Naive B cell (primary cell): ENCODE measurements at places on chromosomes 1 and 21. TPM values are rescaled to one million over a fixed set of nuclear protein-coding genes. Genes with fewer than 3 reads are reported as not detected.
A peak's percentile ranks its signal among the peaks of the same experiment; 100 is the strongest.

DNA sequence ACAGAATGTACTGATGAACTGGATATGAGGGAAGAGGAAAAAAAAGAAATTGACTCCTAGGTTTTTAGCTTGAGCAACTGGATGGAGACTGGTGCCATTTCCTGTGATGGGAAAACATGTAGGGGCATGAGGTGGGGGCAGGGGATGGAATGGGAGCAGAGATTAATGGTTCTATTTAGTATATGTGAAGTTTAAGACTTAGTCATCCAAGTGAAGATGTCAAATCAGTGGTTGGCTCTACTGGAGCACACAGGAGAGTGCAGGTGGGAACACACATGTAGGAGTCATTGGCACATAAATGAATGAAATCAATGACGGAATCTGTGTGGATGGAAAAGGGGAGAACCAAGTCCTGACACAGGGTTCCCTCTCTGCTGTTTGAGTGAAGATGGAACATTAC lies 224.4 kb upstream of the COA6 start:
- DNase-seq, result no peak

DNA sequence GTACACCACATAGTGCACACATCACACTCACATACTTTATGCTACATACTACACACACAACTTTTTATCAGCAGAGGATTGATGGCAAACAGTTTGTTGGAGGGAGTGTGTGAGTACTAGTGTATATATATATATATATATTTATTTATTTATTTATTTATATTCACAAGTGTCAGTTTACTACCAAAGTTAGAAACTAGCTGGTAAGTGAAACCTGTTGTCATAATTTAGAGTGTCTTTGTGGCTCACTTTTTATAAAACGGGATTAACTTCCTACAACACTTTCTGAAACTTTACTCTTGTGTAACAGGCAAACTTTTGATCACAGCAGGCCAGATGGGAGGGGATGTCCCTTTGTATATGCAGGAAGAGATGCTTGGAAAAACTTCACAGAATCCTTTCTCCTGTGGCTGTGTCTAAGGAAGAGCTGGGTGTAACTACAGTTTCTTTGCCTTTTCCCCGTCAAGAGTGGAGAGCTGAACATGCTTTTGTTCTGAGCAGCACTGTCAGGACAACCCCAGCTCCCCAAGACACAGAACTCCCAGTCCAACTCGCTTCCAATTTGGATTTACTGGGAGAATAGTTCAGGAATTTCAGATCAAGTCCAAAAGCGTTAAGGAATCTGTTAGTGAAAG lies 1.9 kb upstream of the SAMD13 start:
- DNase-seq, result no peak

GRCh38 chr21:29601047-29601446 lies 302.3 kb downstream of the BACH1 start:
- DNase-seq, result no peak

DNA sequence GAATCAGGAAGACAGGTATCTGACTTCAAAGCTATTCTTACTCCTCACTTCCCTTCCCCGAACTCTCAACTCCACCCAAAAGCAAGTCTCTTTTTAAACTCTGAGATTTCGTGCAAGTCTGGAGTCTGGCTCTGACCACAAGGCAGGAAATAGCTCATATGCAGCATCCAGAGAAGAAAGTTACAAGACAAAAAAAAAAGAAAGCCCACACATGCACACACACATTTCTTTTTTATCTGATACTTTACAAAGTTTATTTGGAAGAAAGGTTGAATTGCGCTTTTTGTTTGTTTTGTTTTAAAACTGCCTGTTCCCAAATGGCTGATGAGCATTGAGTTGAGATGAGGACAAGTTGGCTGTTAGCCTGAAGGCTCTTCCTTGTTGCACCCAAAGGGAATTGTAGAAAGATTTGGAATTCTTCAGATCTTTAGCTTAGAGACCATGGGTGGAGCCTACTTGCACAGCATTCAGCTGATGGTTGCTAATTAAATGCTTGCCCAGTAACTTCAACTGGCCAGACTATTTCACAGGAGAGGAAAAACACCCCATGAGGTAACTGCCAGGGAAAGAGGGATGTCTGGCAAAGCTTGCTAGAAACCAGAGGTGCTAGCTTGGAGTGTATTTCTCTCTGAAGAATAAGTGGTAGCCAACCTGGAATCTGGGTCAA lies 490.3 kb downstream of the TTLL7 start:
- no peak for DNase-seq

- DNase-seq, result no peak
These were observed 14.5 kb upstream of the NRIP1 start for GRCh38 chr21:15079269-15079668.

DNA sequence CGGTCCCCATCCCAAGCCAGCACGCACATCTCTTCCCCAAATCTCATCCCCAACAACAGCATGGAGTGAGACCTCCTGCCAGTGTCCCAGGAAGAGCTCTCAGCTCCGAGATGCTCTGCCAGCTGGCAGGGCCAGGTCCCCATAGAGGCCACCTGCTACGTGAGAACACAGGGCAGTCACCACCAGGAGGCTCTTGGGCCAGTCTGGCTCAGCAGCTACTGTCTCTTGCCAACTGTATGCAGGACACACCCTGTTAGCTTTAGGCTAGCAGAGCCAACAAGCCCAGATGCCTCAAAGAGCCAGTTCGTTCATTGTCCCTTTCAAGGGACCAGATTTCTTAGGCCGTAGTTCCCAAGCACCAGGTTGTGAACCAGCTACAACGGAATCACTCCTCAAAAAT lies 36.9 kb downstream of the FBXO2 start:
- no peak for DNase-seq

DNA sequence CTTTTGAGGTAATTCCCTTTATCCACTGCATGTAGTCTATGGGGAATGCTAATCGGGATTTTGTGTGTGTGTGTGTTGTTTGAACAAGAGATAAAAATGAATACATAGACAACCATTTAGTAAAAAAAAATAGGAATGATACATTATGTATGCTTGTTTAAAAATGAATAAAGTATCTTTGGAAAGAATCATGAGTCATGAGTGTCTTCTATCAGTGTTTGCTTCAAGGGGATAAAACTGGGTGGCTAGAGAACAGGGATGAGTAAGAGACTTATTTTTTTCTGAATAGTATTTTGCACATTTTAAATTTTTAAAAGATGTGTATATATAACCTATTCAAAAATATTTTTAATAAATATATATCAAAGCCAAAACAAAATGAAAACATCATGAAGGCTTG lies 839.4 kb upstream of the ADGRL4 start:
- DNase-seq, result no peak

DNA sequence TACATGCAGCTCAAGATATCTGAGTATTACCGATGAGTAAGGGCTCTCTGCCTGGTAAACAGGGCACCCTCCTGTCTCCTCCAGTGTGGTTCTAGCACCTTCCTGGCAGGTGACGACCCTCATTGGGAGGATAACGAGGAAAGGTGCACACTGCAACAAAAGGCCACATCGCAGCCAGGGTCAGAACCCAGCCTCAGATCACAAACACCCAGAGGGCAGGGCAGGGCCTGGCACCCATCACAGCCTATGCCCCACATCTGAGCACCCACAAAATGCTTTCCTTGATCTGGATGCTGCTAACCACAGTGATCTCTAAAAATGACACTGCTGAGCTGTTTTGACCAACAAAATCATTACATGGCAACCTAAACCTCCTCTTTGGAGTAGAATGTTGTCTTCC lies 23.8 kb downstream of the C1orf198 start:
- DNase-seq, result no peak

DNA sequence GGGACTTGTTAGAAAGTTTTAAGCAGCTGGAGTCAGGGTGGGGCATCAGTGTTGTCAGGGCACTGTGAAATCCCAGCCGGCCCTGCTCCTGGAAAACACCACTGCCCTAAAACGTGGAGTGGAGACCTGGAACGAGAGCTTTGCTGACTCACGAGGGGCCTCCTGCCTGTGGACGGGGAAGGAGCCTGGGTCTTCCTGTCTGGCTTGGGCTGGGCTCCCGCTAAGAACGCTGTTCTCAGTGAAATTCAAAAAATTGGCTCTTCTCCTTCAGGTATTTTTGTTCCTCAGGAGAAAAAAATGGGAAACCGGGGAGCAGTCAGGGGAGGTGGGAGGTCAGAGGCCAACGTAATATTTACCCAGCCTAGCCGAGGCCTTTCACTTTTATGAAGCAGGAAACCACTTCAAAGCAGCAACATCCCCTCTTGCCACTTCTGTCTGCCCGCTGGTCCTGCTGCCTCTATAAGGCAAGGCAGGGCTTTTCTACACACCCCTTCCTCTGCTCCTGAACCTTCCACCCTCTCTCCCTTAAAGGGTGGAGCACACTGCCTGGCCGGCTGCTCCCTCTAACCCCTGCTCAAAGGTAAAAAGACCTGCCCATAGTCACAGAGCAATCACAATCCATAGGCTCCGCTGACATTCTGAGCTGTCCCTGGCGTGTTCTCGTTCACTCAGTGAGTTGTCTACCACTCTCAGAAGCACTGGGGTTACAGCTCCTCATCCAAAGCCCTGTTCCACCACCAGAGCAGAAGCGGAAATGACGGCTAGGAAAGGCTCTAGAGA lies 8.0 kb downstream of the PLXNA2 start:
- no peak for DNase-seq

- no peak for DNase-seq
These were observed 333.6 kb downstream of the KCTD3 start for GRCh38 chr1:215900684-215901083.

DNA sequence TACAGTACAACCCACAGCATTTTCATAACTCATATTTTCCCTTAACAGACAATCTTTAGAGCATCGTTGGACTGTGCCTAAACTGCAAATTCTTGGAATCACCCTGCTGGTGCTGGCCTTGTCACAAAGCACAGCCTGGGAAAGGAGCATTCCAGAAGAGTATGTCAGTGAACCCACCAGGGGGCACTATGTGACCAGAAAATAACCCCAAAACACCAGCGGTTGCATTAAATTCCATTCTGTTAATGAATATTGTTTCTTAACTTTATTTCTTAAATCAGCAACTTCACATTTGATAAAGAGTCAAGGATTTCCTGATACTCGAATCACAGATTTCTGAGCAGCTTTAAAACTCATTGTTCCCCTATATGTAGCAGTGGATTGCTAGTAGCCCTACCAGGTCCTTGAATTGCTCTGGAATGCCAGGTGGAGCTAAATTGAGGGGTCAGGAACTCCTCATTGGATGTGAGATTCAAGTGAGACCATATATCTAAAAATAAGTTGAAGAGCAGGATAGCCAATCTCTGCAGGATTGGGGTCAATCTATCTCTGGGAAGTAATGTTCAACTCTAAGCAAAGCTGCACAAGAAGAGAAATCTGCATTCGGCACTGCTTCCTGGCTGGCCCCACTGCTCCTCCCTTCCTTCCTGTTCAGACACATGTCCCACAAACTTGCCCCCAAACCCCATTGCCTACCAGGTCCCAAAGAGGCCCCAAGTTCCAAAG lies 12.7 kb upstream of the RAB4A start:
- DNase-seq, result peak; percentile 65

- no peak for DNase-seq
These were observed 141.8 kb downstream of the TTLL7 start for GRCh38 chr1:83857103-83857502.

- DNase-seq, result no peak
These were observed 22.4 kb downstream of the PLA2G2D start for GRCh38 chr1:20096840-20097447.

- peak; percentile 88 for DNase-seq
These were observed 436 bp upstream of the LBR start for GRCh38 chr1:225428068-225428880.

- no peak for DNase-seq
These were observed 124.6 kb downstream of the BACH1 start for GRCh38 chr21:29423099-29423870.

DNA sequence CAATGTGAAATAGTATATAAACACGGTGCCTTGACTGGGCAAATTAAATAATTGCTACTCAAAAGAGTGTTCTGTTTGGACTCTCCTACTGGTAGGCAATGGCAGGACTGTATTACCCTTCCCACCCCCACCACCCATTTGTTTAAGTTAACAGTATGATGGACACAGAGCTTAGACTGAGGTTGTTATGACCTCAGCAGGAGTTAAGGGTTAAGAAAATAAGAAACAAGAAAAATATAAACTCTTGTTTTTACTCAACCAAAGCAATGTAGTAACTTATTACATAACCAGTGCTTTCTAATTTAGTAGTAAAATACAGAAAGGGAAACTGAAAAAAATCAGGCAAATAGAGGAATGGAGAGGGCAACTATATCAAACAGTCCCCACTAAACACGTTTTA lies 19.9 kb upstream of the SERPINC1 start:
- DNase-seq, result no peak

- DNase-seq, result no peak
These were observed 3.2 kb upstream of the MFAP2 start for GRCh38 chr1:16983649-16984048.

DNA sequence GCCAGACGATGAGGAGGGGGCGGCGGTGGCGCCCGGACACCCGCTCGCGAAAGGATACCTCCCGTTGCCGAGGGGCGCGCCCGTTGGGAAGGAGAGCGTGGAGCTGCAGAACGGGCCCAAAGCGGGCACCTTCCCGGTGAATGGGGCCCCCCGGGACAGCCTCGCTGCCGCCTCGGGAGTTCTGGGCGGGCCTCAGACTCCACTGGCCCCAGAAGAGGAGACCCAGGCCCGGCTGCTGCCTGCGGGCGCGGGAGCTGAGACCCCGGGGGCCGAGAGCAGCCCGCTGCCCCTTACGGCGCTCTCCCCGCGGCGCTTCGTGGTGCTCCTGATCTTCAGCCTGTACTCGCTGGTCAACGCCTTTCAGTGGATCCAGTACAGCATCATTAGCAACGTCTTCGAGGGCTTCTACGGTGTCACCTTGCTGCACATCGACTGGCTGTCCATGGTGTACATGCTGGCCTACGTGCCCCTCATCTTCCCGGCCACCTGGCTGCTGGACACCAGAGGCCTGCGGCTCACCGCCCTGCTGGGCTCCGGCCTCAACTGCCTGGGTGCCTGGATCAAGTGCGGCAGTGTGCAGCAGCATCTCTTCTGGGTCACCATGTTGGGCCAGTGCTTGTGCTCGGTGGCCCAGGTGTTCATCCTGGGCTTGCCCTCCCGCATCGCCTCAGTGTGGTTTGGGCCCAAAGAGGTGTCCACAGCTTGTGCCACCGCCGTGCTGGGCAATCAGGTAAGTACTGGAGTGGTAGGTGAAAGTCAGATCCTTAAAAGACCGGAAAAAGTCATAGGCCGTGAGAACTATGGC lies 588 bp downstream of the FLVCR1 start:
- no peak for DNase-seq

GRCh38 chr21:27146268-27146667 lies 179.4 kb upstream of the ADAMTS5 start:
- DNase-seq, result no peak

The C4BPB gene
- 0.23 TPM for polyA plus RNA-seq

The MROH7 gene
- not detected for polyA plus RNA-seq

The SLC25A34 gene
- not detected for polyA plus RNA-seq

The SDC3 gene
- 0.04 TPM for polyA plus RNA-seq

The RSPO1 gene
- not detected for polyA plus RNA-seq

The CDCA8 gene
- polyA plus RNA-seq, result not detected

The CNTN2 gene
- polyA plus RNA-seq, result not detected

The CELA2A gene
- not detected for polyA plus RNA-seq

The IFI44L gene
- polyA plus RNA-seq, result 10.5 TPM

The NKAIN1 gene
- not detected for polyA plus RNA-seq
